Subcutaneous adipose tissue (tissue), 4 donors: ENCODE measurements at places on chromosomes 3 and 15. TPM values are rescaled to one million over a fixed set of nuclear protein-coding genes. Genes with fewer than 3 reads are reported as not detected.

The CCR2 gene
- 1.8 TPM for total RNA-seq

The GOLGA8T gene
- total RNA-seq, result not detected

The ACOX2 gene
- total RNA-seq, result 27.1 TPM

The COLQ gene
- total RNA-seq, result 5.1 TPM

The HYAL2 gene
- total RNA-seq, result 136 TPM

The SLCO2A1 gene
- total RNA-seq, result 2.4 TPM
